ENCODE measurements at places on chromosomes 5 and 9.

DNA sequence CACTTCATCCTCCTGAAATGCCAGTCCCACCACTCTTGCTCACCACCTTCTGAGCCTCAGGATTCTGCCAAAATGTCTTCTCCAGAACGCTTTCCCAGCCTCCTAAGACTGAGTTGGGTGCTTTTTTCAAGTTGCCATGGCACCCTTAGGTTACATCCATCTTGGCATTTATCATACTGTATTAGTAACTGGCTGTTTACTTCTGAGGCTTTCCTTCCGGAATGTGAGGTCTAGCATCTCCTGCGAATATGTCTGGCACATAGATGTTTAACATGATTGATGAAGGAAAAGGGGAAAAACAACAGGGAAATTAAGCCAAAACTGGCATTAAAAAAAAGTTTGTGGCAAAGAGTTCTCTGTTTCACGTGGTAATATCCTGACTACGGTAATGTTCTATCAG is 24.9 kb downstream of the RNF130 start:
- no peak for DNase-seq

DNA sequence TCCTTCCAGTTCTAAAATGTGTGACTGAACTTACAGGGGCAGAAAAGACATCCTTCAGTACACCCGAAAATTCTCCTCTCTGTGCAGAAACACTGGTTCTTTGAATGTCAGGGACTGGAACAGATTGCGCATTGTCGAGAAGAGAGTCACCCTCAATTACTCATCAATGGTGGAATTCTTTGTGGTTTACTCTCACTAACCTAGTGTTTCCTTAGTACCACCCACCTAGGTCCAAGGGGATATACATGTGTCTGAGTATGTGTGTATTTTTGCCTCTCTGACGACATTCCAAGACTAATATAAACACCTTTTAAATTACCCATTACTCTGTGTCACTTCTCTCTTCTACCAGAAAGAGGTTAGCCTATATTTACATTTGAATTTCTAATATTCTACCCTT is 660.8 kb downstream of the TLE1 start:
- no peak for DNase-seq

DNA sequence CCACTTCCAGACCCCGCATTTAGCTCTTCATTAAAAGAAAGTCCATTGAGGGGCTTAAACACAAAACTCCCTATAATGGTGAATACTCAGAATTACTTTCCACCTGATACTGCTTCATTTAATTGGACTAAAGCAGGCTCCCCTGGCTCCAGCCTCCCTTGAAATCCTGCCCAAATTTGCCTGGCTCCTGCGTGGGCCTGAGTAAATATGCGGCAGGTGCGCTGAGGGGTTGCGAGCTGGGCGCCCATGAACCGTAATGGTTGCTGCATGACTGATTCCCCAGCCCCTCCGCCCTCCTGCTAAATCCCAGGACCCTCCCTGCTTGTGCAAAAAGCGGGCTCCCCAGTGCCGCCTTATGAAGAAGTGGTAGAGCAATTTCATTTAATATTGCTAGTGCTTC is 639.7 kb downstream of the BNC2 start:
- DNase-seq = no peak

DNA sequence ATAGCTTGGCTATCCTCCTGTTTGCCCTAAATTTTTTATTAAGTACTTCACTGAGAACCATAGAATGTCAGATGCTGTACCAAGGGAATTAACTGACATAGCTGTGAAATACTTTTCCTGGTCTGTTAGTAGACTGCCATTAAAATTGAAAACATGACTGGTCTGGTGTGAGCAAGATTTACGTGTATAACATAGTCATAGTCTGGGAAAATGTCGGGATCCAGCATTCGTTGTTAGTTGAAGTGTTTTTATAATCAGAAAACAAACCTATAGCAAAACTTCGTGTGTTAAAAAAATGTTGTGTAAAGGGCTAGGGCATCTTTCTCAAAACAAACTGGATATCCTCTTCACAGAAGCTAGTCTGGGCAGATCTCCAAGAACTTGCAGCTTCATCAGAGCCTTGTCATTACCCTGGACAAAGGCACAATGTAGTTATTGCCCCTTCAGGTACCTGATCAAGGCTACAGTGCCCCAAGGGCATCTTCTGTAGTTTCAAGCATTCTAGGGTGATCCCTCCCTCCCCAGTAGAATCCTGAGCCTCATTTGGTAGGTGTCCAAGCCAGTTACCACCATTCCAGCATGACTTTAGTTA is 454.2 kb upstream of the SGCD start:
- peak; percentile 51 for DNase-seq

DNA sequence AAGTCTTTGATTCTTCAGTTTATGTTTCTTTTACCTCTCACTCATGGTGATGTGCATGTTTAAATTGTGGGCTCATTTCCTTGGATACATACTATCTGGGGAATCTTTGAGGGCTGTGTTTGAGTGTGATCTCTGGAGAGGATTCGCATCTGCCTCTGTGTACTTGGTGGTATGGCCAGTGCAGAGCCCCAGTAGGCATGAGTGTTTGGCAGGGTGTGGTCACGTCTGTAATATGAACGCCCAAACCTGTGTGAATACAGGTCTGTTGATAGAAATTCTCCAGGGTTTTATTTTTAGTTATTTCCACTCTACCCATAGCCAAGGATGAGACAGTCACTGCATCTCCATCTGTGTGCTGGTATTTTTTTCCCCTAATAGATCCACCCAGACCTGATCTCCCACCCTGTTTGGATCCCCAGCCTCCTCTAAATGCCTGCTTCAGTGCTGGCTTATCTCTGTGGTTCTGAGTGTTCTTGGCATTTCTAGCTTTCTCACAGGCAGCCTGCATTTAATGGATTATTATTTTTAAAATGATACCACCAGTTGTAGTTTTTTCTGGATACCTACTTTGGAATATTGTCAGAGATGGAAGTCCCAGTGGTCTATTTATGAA is 37.5 kb downstream of the TJP2 start:
- DNase-seq = no peak

GRCh38 chr9:135907006-135907430 is 328 bp downstream of the CAMSAP1 start:
- no peak for DNase-seq

GRCh38 chr9:113803811-113804589 is 72.1 kb upstream of the ZNF618 start:
- DNase-seq = no peak

DNA sequence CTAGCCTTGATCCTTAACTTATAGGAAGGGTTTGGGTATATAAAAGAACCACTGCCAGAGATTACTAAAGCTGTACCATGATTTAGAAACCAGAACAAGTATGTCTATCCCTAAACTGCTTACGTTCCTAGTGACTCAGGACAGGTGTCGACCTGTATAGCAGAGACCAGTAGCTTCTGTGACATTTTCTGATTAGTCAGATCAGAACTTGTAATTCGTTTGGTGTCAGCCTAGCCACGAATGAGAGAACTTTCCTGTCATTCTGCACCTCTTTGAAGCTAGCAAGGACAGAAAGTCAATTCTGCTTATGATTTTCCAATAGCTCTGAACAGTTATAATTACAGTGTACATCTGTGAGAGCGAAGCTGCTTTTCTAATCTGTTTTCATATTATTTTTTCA is 39.5 kb downstream of the PRKACG start:
- DNase-seq = no peak

DNA sequence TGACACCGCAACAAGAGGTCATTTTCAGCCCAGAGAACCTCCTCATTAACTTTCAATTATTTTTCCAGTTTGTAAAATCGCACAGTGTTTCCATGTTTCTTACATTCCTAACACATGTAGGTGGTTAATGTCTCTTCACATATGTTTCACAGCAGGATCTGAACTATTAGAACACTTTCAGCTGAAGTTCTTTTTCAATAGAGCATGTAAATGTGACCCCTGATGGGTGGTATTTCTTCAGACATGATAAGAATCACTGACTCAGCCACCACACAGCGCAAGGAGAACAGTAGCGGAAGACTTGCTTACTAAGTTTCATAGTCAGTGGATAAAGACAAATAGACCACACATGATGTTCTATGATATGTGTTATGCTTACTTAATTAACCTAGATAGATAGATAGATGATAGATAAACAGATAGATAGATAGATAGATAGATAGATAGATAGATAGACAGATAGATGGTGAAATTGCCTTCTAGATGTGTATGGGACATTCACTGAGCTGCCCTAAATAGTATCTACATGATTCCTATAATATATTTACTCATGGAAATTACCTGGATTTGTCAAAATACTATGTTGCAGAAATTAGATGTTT is 1992.1 kb upstream of the NUDT12 start:
- no peak for DNase-seq

GRCh38 chr9:122526602-122527001 is 491 bp downstream of the OR1N1 start:
- DNase-seq = no peak

DNA sequence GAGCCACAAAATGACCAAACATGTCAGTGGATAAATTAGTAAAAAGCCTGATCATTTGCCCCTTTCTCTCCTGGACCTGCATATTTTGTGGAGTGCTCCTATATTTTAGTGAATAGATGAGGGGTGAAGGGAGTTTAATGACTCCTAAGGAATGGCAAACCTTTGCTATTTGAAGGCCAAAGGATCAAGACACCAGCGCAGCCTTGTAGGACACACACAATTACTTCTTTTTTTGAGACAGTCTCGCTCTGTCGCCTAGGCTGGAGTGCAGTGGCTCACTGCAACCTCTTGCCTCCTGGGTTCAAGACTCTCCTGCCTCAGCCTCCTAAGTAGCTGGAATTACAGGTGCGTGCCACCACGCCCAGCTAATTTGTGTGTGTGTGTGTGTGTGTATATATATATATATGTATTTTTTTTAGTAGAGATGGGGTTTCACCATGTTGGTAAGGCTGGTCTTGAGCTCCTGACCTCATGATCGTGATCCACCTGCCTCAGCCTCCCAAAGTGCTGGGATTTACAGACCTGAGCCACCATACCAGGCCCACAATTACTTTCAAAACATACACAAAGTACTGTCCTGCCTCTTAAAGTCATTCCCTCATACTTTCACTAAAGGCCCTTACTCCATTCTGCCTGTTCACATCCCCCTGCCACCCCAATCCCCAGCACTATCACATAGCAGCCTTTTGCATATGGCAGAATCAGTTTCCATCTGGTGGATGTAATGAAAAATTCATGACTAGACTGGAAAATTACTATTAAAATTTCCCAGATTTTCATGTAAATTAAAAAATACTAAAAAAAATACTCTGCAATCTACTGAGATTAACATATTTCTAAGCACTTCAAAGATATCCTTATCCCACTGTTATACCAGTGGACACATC is 60.4 kb downstream of the CSNK1A1 start:
- no peak for DNase-seq

DNA sequence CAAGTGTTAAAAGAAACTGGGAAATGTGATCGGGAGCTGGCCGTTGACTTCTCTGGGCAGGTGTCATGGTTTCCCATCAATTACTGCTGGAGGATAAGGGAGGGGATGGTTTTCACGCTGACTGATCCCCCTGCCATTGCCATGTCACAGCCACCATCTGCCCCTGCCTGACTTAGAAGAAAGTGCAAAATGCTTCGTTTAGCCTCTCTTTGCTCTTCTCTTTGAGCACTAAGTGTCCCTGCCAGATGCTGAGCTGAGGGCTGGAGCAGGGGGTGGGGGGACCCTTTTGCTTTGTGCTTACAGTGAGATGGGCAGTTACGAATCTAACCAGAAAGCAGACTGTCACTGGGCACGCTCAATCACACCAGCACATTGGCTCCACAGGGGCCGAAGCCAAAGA is 138.4 kb upstream of the ALDH1B1 start:
- DNase-seq = no peak

GRCh38 chr5:171955761-171956160 is 50.7 kb downstream of the FBXW11 start:
- DNase-seq = no peak

GRCh38 chr9:22307013-22307711 is 139.5 kb upstream of the DMRTA1 start:
- peak; percentile 62 for DNase-seq

DNA sequence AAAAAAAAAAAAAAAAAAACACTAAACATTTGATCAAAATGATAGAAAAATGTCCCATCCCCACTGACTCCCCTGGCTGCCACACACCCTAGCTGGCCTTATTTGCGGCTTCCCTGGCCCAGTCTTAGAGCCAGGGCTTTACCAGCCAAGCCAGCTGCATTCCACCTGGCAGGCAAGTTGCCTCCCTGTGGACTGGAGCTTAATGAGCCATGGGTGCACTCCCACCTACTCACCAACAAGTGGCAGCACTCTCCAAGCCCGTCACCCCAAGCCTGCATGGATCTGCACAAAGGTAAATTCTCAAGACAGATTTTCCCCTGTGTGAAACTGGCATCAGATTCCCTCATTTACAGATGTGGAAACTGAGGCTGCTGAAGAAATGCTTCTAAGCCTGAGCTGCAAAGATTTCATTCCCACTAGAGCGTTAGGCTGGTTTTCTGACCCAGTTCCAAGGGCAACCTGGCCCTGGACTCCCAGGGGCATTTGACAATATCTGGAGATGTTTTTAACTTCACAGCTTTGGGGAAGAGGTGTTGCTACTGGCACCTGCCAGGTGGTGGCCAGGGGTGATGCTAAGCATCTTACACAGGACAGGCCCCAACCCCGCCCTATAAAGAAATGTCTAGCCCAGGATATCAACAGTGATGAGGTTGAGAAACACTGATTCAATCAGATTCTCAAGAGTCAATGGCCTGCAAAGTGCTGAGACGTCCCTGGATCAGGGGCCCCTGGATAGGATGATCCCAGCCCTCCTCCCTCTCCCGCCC is 21.9 kb upstream of the VDAC1 start:
- DNase-seq = peak; percentile 72

- no peak for DNase-seq
These were observed 76.6 kb downstream of the ZNF618 start for GRCh38 chr9:113952676-113953075.

- peak; percentile 16 for DNase-seq
These were observed 33.1 kb downstream of the DAB2IP start for GRCh38 chr9:121684381-121685145.

GRCh38 chr9:26685818-26686217 is 206.8 kb downstream of the CAAP1 start:
- DNase-seq = no peak

DNA sequence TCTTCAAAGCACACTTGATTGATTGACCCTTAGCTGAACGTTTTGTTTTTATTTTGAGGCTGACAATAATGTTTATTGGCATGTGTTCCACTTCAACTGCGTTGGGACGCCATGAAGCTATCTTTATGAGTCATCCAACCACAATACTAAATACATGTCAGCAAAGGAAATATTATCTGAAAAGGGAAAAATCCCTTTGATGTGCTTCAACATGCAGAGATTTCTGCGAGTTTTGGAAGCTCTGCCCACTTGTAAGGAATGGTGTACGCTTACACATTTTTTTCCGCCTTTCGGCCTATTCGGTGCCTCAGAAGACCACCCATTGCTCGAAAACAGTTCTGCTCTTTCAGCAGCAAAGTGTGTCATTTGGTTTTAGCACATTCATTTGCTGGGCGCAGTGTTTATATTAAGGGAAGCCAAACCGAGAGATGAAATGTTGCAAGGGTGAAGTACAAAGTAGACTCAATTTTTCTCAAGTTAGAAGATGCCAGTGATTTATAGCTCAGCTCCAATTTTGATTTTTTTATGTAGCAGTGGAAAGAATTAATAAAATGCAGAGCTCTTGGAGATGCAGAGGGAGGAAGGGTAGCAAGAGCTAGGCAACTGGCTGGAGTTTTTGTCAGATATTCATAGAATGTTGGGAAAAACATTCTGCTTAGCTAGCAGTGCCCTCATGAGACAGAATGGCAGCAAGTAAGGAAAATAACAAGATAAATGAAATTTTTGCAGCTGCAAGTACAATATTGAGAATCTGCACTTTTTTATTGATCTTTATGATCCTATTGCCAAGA is 68.9 kb downstream of the PRDM6 start:
- no peak for DNase-seq
